ENCODE measurements at places on chromosomes 1 and 21. TPM values are rescaled to one million over a fixed set of nuclear protein-coding genes. Genes with fewer than 3 reads are reported as not detected.

DNA sequence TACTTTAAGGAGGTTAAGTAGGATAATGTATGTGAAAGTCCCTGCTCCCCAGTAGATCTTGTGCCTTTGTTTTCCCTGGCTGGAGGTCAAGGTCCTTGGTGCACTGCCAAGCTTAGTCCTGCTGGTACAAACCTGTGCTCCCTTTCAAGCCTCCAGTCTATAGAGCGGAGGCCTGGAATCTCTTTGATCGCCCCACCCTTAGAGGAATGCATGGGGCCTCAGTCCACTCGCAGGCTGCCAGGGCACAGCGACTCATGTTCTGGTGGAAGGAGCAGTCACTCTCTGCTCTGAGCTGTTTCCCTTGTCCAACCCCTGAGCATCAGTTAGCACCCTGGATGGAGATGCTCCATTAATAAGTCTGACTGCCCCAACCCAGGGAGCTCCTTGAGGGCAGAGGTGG, 121.8 kb downstream of the HMGB4 start:
- no peaks in the 10 kb centered on the region for H3K36me3 ChIP-seq
- H3K27me3 ChIP-seq: no peaks in the 10 kb centered on the region
- no peak overlapping the region for H3K27ac ChIP-seq
- H3K4me1 ChIP-seq: no peaks in the 10 kb centered on the region

DNA sequence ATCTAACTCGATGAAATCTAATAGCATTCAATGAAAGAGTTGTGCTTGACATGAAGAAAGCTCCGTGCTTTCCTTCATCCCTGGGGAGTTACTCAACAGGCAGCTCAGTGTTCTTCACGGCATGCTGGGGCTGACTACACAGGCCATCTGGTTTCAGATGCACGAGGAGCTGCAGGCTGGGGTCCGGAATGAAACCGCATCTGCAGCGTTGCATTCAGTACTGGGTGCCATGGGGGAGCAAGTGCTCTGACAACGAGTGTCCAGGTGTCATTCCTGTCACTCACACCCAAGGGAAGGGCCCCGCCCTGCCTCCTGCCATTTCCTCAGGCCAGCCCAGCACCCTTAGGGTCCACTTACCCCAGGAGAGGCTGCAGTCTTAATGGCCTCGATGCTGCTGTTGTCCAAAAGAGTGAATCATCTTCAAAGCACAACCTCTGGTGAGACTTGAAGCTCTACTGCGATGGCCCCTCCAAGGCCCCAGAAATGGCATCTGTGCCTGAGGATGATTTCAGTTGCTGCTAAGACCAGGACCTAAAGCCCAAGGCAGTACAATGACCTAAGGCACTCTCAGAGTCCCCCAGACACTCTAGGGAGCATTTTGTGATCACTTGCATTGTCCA, 61.4 kb downstream of the STUM start:
- H3K27ac ChIP-seq: peak overlapping the region; percentile 15
- H3K27me3 ChIP-seq: no peaks in the 10 kb centered on the region
- no peaks in the 10 kb centered on the region for H3K36me3 ChIP-seq

DNA sequence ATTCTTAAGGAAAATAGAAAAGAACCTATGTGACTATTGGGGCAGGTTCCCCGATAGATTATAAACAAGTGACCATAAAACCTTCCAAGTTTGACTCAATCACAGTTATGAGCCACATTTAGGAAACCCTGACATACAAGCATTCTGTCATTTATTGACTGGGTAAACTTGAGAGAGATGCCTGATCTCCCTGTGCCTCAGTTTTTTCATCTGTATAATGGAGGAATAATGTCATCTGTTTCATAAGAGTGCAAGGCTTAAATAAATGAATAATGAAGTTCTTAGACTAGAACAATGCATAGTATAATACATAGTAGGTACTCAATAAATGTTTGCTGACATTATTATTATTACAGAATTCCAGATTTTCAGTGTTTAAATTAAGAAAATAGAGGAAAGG, 18.9 kb upstream of the EEIG2 start:
- no peaks in the 10 kb centered on the region for H3K36me3 ChIP-seq
- DNase-seq: no peak
- H3K4me1 ChIP-seq: no peaks in the 10 kb centered on the region
- no peak overlapping the region for H3K4me3 ChIP-seq
- no peaks in the 10 kb centered on the region for H3K27me3 ChIP-seq
- no peak overlapping the region for H3K27ac ChIP-seq

- H3K4me1 ChIP-seq: no peaks in the 10 kb centered on the region
- H3K4me3 ChIP-seq: no peak overlapping the region
- H3K27ac ChIP-seq: no peak overlapping the region
- no peak for DNase-seq
- H3K36me3 ChIP-seq: no peaks in the 10 kb centered on the region
These were observed 315.4 kb downstream of the DSCAM start for GRCh38 chr21:40531431-40532110.

DNA sequence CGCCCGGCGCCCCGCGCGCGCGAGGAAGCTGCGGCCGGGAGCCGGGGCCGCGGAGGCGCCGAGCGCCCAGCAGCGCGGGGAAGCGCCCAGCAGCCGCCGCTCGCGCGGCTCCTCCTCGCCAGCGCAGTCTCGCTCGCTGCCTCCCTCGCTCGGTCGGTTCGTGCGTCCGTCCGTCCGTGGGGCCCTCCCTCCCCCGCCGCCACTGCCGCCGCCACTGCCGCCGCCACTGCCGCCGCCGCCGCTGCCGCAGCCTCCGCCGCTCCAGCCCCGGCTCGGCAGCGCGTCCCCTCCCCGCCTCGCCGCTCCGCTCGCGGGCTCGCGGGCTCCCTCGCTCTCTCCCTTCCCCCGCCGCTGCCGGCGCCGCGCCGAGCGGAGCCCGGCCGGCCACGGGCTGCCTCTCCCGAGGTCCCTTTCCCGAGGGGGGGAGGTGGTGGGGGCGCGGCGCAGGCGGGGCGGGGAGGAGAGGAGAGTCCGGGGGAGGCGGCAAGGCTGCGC, at the start of gene KCND3:
KCND3 (minus strand) TSS at position 138 of the 495 bp plus-strand sequence.
- peaks cover 8% of the 10 kb centered on the region for H3K27me3 ChIP-seq
- peak within 1 kb of the TSS; percentile 61 for H3K27ac ChIP-seq
- no peaks in the 10 kb centered on the region for H3K36me3 ChIP-seq

DNA sequence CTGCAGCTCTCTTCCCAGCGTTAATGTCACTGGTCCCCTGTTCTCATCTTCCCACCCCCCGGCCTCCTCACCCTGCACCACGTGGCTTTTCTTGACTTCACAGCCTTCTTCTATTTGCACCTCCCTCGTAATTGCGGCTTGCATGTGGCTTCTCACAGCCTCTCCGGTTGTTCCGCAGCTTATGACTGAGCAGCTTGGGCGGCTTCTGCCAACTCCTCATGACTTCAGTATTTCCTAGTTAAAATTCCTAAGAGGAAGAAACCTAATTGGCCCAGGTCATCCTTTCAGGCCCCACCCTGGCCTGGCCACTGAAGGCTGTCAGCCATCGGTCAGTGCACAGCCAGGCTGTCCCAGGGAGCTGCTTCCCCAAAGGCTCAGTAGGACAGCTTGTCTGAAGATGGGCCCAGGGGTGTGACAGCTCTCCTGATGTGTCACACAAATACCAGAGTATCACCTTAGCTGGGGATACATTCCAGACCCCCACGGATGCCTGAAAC, 8.6 kb upstream of the RERE start:
- H3K27ac ChIP-seq: no peak overlapping the region
- no peaks in the 10 kb centered on the region for H3K27me3 ChIP-seq
- H3K36me3 ChIP-seq: no peaks in the 10 kb centered on the region
- peaks cover 36% of the 10 kb centered on the region for H3K4me1 ChIP-seq
- no peak for DNase-seq
- no peak overlapping the region for H3K4me3 ChIP-seq

GRCh38 chr21:41928621-41929220, 25.1 kb downstream of the C2CD2 start:
- H3K27me3 ChIP-seq: no peaks in the 10 kb centered on the region
- H3K27ac ChIP-seq: peak overlapping the region; percentile 14
- no peak for DNase-seq
- H3K36me3 ChIP-seq: no peaks in the 10 kb centered on the region
- no peak overlapping the region for H3K4me3 ChIP-seq

DNA sequence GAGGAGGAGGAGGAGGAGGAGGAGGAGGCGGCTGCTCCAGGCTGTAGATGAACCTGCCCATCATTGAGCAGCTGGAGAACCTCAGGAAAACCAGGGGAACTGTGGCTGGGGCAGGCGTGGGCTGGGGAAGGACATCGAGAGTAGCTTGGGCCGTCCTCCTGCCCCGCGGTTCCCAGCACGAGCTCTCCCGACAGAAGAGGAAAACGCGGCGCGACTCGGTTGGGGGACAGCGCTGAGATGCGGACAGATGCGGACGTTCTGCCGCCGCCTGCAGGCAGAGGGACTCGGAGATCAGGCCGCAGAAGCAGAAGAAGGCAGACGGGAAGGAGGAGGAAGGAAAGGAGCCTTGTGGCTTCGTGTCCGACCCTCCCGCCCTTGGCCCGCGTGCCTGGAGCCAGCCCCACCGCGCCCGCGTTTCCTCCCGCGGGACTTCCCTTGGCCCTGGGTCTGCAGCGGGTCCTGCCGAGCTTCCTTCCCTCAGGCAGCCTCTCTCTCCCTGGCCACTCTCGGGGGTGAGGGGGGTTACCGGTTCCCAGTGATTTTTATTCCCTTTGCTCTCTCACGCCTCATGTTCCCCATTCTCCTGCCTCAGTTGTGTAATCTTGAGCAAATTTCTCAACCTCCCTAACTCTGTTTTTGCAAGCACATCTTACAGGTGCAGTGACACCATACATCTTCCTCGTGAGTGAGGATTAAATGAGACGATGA, 1.7 kb upstream of the TNFRSF9 start:
- H3K4me1 ChIP-seq: no peaks in the 10 kb centered on the region
- H3K36me3 ChIP-seq: no peaks in the 10 kb centered on the region
- H3K4me3 ChIP-seq: peak overlapping the region; percentile 29
- H3K27me3 ChIP-seq: no peaks in the 10 kb centered on the region

OR10Z1 gene
- total RNA-seq: not detected

SPATC1L gene
- 8.2 TPM for total RNA-seq

All from tibial nerve (tissue), 4 donors.